ENCODE measurements at places on chromosomes 12 and 14. TPM values are rescaled to one million over a fixed set of nuclear protein-coding genes. Genes with fewer than 3 reads are reported as not detected.

The RPGRIP1 gene
- total RNA-seq = not detected

The HIP1R gene
- 208 TPM for total RNA-seq

DNA sequence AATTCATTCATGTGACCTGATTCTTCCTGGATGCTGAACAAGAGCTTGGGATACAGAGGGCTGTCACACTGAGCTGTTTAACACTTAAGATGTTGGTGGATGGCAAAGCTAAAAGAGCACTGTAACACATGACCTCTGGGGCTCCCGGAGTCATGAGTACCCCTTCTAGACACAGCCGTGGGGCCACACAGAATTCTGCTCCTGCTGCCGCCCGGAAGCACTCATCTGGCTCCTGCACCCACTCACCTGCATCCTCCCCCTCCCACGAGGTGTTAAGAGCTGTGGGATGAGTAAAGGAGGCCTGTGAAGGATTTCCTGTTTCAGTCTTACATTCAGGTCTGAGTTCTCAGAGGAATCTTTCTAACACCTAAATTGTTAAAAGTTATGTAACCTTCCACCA lies 78.0 kb upstream of the SSTR1 start:
- DNase-seq = no peak

The PLEKHD1 gene
- not detected for total RNA-seq

The OR6C2 gene
- total RNA-seq = not detected

The SERPINA6 gene
- total RNA-seq = not detected

DNA sequence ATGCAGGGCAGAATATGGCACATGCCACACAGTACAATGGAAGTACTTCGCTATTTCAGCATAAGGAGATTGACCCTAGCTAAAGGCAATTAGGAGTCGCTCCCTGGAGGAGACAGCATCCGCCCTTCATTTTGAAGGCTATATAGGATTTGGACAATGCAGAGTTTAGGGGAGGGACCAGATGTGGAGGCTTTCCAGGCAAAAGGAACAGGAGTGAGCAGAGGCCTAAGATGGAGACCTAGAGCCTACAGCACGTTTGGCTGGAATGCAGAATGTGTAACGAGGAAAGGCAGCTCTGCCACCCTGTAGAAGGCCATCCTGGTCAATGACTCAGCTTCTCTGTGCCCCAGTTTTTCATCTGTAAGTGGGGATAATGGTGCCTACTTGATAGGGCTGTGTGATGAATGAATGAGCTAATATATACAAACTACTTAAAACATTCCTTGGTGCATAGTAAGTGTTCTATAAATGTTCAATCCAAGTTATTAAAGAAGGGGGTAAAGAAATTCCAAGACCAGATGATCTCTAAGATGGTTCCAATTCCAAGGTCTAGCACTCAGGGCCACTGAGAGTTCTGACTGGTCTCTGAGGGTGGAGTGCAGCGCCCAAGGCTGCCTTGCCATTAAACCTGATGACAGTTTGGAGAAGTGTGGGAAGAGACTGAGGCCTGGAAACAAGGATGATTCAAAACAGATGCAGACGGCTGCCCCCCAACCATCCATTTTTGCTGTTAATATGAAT lies 54.3 kb upstream of the FRMD6 start:
- no peak for DNase-seq

The DPY19L2 gene
- total RNA-seq = 4.0 TPM
